ENCODE measurements at places on chromosomes 7 and 10. TPM values are rescaled to one million over a fixed set of nuclear protein-coding genes. Genes with fewer than 3 reads are reported as not detected.

DNA sequence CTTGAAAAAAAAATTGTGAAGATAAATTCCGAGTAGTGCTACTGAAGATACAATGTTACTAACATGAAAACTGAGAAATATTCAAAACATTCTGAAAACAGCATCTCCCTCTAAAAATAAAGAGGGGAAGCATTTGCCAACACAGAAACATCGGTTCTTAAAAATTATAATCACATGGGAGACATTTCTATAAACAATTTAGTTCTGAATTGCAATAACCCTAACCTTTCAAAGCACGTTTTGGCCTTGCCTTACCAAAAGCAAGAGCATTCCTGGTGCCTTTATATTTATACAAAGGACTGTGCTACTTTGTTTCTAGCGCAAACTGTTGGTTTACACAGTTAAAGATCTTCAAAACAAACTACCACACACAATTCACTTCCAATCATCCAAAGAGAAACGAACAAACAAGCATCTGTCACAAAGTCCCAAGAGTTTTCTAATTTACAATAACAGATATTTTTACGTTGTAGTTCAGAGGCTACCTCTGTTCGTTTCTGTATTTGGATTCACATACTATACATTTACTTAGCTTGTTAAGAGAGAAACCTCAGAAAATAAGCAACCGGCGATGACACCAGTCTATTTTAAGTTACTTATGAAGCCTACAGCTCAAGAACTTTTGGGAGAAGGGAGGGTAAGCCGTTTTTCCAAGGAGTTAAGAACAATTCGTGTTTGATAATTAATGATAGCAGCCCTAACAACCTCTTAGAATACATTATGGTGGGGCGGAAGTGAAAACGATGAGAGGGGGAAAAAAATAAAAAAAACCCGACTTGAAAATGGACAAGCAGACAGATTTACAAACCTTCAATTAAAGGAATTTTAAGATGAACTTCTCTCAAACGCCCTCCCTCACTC, 1.3 kb downstream of the ABI1 start:
- DNase-seq = no peak

- DNase-seq = peak; percentile 27
Measured at GRCh38 chr10:37860494-37861190, 3.2 kb upstream of the ZNF248 start.

WASL gene
- total RNA-seq = 16.9 TPM

PALD1 gene
- total RNA-seq = 21.6 TPM

GRCh38 chr10:114364726-114365125, 39.6 kb downstream of the AFAP1L2 start:
- no peak for DNase-seq

DNA sequence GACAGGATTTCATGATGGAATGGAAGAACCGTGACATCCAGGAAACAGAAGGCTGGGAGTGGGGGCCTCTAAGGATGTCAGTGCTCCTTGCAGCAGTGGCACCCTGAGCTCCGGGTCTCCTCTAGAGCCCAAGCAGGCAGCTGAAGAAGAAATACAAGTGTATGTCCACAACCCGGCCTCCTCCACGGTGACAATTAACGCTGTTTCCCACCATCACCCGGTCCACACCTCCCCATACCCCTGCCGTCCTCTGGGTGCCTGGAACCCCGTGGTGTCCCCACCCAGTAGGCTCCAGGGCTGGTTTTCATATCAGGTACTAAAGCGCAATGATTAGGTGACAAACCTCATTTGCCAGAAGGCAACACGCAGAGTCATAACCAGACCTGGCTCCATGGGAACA, 30.3 kb downstream of the GRID1 start:
- no peak for DNase-seq

DNA sequence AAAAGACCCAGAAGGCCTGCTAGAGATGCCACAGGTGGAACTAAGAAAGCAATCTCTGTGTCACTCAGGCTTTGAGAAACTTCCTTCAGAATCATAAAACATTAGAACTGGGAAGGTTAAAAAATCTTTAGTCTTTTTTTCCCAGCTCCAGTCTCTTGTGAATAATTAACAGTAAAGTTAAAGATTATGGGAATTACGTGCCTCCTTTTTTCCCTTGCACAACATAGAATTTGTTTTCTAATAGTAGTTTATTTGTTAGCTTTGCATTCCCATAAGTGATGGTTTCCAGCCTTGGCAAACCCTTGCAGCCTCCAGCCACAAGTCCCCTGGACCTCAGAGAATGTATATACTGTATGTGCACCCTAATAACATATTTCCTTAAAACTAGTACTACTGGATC, 128.3 kb downstream of the TPST1 start:
- no peak for DNase-seq

GRCh38 chr10:28307267-28307666, 4.4 kb upstream of the MPP7 start:
- DNase-seq = no peak

TMEM229A gene
- total RNA-seq = not detected

DNA sequence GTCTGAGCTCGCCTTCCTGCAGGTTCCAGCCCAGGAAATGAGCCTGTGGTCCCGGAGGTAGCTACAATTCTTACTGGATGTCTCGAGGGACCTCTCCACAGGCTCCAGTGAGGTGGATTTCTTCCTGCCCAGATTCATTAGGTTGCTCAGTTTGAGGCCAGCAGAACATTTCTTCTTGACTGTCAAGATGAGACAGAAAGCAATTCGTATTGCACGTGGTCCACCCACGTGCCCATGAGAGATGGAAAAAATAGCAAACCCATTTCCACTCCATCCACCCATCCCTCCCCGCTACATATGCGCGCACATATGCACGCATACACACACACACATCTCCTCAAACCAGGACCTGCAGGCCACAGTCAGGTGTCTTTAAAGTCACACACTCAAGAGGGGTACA, 68.7 kb downstream of the VWA2 start:
- DNase-seq = no peak
